Skeletal muscle cell (primary cell): ENCODE measurements at places on chromosomes 4 and X.

GRCh38 chrX:41233988-41234387 is 100.0 kb upstream of the DDX3X start:
- no peak for DNase-seq

DNA sequence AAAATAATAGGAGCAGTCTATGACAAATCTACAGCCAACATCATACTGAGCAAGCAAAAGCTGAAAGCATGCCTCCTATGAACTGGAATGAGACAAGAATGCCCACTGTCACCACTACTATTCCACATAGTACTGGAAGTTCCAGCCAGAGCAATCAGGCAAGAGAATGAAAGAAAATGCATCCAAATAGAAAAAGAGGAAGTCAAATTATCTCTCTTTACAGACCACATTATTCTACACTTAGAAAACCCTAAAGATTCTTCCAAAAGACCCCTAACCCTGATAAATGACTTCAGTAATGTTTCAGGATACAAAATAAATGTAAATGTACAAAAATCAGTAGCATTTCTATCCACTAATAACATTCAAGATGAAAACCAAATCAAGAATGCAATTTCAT is 249.0 kb downstream of the STK32B start:
- DNase-seq, result no peak

DNA sequence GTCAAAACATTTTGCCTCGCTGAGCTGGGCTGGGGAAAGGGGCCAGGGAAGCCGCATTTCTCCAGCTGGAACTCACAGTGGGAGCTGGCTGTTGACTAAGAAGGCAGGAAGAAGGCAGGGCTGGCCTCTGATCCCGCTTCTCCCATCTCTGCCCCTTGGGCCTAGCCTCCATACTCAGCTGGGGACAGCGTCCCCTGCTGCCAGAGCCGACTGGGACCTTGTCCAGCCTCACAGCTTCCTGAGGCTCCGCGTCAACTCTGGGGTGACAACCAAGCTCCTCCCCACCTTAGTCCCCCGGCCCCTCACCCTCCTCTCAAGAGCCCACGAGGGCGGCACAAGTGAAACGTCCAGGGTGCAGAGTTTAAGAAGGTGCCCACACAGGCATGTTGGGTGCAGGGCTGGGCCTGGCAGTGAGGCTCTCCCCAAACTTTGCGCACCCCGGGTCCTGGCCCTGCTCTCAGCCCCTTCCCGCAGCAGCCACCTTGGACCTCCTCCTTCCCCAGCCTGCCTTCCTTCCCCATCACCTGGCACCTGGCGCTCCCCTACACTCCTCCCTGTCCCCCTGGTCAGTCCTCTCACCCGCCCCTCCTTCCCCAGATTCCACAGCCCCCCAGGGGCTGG is 100.8 kb downstream of the PSAPL1 start:
- DNase-seq, result no peak

DNA sequence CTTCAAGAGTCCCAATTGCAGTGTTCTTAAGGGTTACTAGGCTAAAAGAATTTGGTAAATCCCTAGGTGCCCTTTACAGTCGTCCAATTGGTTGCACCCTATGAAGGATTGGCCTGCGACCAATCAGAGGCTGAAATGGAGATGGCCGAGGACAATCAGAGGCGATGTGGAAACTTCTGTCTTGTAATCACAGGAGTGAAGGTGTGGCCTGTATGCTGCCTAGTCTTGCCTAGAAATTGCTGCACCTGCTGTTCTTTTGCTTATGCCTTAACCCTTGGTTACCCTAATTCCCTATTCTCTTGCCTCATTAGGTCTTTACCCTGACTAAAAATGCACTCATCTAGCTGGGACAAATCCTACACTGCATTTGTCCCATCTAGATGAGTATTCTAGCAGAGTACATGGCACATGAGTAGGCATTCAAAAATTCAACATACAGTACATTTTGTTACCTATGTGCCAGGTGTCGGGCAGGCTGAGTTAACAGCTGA is 1.0 kb upstream of the DCK start:
- DNase-seq, result no peak

- no peak for DNase-seq
These were observed 520.4 kb downstream of the NLGN4X start for GRCh38 chrX:5708251-5708650.

DNA sequence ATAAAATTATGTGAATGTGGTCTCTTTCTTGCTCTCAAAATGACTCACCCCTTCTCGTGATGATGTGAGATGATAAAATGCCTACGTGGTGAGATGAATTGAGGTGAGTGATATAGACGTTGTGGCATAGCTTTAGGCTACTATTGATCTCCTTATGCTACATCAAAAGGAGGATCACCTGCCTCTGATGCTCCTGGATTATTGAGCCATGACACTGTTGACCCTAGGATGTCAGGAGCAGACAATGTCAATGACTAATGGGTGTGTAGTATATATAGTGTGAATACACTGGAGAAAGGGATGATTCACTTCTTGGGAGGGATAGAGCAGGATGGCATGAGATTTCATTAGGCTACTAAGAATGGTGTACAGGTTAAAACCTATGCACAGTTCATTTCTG is 210.7 kb upstream of the PRPS2 start:
- no peak for DNase-seq

GRCh38 chrX:581720-582298 is 48.8 kb upstream of the SHOX start:
- no peak for DNase-seq

- no peak for DNase-seq
These were observed 54.9 kb upstream of the TAB3 start for GRCh38 chrX:30943984-30944383.

- no peak for DNase-seq
These were observed 75.4 kb upstream of the ANXA3 start for GRCh38 chr4:78476108-78476704.

- no peak for DNase-seq
These were observed 24.5 kb upstream of the CPEB2 start for GRCh38 chr4:14977830-14978229.

DNA sequence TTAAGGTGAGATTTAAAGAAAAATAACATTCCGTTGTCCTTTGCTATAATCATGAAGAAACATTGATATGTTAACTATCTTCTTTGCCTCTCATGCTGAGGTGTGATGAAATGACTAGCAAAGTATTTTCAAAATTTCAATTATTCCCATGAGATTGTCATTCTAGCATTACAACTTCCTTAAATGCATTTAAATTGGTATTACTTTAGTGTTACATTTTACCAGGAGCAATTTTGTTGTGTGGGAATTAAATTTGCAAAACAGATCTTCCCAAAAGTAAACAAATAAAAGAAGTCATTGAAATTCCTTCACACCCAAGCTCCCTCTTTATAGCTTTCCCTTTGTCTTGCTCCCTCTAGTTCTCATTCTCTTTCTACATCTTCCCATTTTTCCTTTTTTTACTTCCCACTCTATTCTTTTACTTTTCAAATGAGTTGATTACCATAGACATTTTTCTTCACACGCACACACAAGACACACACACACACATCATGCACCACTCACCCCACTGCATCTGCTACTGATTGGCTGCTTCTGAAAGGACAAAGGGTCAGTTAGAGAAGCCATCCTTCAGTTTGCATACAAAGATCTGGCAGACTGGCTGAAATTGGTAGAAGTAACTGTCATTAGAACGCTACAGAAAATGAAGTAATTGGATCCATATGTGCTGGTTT is 10.0 kb upstream of the APELA start:
- no peak for DNase-seq

DNA sequence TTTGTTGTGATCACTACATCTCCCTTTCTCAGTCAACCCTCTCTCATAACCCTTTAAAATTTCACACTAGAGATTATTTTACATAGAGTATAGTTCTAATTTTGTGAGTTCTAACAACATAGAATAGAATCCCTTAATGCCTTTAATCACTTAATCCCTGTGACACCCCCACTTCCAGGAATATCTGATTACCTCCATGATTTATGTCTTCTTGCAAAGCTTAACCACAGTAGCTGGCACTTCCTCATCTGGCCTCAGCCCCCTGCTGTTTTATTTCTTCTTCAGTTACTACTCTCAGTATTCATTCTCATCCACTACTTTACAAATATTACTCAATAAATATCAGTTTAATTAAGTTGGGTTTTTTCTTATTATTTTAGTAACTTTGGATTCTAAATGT is 340.9 kb downstream of the CENPC start:
- no peak for DNase-seq

DNA sequence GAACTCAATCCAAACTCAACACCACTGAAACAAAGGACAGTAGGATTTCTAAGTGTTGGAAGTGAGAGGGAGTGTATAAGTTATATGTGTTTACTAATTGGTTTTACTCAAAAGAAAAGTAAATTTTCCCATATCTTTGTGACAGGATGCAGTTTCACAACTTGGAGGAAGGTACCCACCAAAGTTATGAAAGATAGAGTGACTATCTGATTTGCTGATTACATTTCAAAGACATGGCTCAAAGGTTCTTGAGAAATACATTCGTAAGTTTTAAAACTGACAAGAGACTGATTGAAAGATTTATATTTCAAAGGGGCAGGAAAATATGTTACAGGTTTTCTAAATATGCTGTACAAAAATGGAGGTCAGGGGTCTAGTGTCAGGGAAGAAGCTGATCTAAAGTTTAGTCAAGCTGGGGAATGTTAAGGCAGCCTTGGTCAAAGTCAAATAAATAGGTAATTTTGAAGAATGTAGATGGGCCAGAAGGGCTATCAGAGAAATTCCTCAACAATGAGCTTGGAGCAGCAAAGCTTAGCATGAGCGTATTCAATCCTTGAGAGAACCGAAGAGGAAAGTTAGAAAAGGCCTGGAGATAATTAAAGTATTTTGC is 9.7 kb upstream of the COMMD8 start:
- no peak for DNase-seq

GRCh38 chr4:186628058-186628711 is 72.8 kb upstream of the MTNR1A start:
- no peak for DNase-seq

DNA sequence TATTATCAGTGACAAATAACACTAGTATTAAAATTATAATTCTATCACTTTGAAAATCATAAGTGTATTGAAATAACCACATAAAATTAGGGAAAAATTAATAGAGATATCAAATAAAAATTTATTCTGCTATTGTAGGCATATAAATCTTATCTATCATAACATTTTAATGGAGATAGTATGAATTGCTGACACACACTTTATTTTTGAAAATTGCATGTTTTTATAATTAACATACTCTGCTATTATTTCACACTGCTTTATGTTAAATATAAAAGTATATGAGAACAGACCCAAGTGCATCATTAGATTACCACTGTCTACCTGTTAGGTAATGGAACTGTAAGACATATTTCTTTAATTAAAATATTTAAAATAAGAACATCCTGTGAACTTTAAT is 2150.2 kb downstream of the ARAP2 start:
- DNase-seq, result no peak

DNA sequence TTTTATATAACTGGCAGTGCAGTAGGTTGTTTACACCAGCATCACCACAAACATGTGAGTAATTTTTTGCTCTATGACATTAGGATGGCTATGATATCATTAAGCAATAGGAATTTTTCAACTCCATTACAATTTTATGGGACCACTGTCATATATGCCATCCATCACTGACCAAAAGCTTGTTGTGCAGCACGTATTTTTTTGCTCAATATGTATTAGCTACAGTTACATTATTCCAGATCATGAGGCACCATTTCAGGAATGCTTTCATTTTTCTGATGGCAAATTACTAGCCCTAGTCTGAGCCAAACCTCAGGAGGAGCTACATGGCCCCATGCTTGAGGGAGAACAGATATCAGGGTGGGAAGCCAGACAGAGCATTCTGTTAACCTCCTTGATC is 56.8 kb upstream of the DCLK2 start:
- DNase-seq, result no peak

- no peak for DNase-seq
These were observed 4.3 kb upstream of the NAA15 start for GRCh38 chr4:139297001-139297410.

DNA sequence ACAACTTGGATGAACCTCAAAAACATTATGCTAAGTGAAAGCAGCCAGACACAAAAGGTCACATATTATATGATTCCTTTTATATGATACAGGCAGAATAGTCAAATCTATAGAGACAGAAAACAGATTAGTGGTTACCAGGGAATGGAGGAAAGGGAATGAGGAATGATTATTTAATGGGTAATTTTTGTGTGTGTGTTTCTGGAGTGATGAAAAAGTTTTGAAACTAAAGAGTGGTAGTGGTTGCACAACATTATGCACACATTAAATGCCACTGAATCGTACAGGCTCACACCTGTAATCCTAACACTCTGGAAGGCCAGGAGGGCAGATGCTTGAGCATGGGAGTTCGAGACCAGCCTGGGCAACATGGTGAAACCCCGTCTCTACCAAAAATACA is 19.6 kb upstream of the SOD3 start:
- no peak for DNase-seq

DNA sequence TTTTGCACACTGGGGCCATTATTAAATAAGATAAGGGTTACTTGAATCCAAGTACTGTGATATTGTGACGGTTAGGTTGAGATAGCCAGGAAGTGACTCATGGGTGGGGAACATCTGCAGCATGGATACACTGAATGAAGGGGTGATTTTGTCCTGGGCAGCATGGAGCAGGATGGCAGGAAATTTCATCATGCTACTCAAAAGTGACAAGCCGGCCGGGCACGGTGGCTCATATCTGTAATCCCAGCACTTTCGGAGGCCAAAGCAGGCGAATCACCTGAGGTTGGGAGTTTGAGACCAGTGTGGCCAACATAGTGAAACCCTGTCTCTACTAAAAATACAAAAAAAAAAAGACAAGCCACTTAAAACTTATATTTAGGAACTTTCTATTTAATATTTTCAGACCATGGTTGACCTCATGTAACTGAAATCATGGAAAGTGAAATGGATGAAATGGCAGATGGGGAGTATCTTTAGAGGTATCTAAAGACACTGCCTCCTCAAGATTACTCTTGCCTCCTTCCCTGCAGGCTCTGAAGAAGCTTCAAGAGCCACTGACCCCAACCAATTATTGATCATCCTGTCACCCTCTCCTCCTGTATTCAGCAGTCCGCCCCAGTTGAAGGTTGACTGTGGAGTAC is 3.9 kb upstream of the TRIM60 start:
- no peak for DNase-seq

DNA sequence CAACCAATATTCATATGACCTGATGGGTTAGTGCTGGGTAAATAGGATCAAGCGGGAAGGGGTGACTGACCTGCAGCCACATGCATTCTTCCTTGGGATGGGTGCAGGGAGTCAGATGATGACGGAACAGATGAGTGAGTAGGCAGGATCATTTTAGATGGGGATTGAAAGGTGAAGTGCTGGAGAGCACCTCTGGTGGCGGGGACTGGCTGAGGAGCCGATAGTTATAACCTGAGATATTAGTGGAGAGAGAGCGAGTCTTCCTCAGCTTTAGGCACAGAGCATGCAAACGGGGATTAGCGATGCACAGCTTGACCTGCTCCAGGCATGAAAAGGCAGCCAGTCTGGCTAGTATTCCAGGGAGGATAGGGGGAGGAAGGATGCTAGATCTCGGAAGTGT is 99.1 kb downstream of the AFF1 start:
- DNase-seq, result no peak

DNA sequence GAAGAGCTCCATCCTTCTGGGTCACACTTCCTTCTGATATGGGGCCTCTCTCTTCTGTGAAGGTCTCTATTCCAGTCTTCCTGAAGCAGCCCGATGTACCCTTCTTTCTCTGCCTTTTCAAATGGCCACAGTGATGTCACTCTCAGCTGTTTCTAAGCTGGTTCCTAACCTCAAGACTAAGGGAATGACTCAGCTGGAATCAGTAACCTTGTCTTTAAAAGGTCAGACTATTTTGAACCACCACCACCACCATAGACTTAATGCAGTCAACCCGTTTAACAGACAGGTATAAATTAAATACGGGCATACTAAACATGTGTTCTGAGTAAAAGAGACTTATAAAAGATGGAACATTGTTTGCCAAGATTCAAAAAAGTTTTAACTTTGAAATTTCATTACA is 121.0 kb downstream of the PPA2 start:
- no peak for DNase-seq
